Muscle of leg (tissue), 16 donors: ENCODE measurements at places on chromosomes 13 and 19. TPM values are rescaled to one million over a fixed set of nuclear protein-coding genes. Genes with fewer than 3 reads are reported as not detected.

Gene KL
- polyA plus RNA-seq = 1.9 TPM

Gene KCNC3
- 1.1 TPM for polyA plus RNA-seq

Gene PEAK3
- polyA plus RNA-seq = 0.11 TPM

Gene HCN2
- 0.16 TPM for polyA plus RNA-seq

- DNase-seq = peak; percentile 47
Observed at GRCh38 chr19:10927730-10928562, 493 bp downstream of the YIPF2 start.

- DNase-seq = no peak
Observed at GRCh38 chr13:90801621-90802020, 545.9 kb upstream of the MIR17HG start.

GRCh38 chr13:49356223-49356622, 87.6 kb downstream of the CAB39L start:
- DNase-seq = peak; percentile 77

GRCh38 chr19:29672933-29673336, 7.7 kb downstream of the PLEKHF1 start:
- no peak for DNase-seq

GRCh38 chr19:38496603-38497487, 63.4 kb downstream of the RYR1 start:
- DNase-seq = peak; percentile 21

DNA sequence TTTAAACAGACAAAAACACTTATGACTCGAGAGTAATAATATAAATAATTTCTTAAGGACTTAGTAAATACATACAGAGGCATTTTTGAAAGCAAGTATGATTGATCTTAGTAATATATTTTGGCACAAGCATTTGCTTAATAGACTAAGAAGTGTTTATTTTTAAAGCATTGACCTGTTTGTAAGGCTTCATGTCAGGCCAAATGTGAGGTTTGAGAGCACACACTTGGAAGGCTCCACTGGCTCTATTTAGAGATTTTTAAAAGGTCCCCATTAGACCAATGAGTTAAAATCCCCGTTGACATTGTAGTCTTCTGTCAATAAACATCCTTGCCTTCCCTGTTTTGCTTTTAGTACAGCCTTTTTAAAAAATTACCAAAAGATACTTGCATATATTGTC, 50.4 kb downstream of the ATP8A2 start:
- DNase-seq = no peak

- no peak for DNase-seq
Observed at GRCh38 chr13:97261254-97262005, 39.3 kb downstream of the MBNL2 start.

- no peak for DNase-seq
Observed at GRCh38 chr19:31718032-31718431, 368.8 kb upstream of the TSHZ3 start.
